ENCODE measurements at places on chromosomes 13 and 19.
A peak's percentile ranks its signal among the peaks of the same experiment; 100 is the strongest.

DNA sequence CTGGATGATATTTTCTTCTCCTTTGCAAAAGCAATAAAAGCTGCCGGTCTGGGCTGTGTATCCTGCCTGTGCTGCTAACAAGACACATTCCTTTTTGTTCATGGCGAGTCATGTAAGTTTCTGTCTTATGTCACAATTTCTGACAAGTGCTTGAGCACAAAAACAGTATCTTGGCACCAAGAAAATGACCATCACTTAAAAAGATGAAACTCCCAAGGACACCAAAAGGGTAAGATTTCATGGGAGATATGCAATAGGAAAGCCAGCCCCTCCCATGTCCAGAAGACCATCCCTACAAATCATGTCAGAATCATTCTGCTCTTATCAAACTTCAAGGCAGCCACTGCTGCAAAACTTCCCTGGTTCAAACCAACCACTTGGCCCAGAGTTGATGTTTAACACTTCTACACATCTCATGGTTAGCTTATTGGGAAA lies 375.4 kb upstream of the ZNF507 start:
- no peak for DNase-seq

GRCh38 chr13:77009011-77009410 lies 17.1 kb downstream of the CLN5 start:
- no peak for DNase-seq

- DNase-seq: no peak
Measured at GRCh38 chr13:112892426-112893206, 76.4 kb upstream of the MCF2L start.

DNA sequence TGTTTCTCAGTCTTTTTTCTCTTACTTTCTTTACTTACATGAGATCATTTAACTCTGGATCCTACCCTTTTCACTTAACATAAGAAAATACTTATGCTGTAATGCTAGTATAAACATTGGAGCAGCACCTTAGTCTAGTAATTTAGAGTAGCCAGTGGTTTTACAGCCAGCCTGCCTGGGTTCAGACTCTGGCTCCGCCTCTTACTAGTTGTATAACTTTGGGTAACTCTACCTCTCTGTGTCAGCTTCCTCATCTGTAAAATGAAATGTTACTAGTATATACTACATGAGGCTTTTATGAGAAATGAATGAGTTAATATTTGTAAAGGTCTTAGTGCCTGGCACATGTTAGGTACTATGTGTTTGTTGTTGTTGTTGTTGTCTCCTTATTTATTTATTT lies 5.6 kb downstream of the CDADC1 start:
- no peak for DNase-seq

DNA sequence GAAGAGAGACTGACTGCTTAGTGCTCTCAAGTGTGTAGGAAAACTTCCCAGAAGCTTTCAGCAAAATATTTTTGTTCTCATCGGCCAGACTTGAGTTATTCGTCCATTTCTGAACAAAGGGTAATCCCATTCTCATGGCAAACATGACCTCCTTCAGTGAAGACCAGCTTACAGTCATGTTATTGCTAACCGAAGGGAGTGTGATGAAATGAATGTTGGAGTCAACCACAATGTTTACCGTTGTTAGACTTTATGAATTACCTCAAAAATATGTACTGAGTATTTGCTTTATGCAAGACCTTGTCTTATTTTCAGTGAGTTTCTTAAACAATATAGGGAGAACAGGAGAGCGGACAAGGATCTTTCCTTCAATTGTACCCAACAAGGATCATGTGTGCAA lies 228.6 kb downstream of the LMO7 start:
- DNase-seq: no peak

DNA sequence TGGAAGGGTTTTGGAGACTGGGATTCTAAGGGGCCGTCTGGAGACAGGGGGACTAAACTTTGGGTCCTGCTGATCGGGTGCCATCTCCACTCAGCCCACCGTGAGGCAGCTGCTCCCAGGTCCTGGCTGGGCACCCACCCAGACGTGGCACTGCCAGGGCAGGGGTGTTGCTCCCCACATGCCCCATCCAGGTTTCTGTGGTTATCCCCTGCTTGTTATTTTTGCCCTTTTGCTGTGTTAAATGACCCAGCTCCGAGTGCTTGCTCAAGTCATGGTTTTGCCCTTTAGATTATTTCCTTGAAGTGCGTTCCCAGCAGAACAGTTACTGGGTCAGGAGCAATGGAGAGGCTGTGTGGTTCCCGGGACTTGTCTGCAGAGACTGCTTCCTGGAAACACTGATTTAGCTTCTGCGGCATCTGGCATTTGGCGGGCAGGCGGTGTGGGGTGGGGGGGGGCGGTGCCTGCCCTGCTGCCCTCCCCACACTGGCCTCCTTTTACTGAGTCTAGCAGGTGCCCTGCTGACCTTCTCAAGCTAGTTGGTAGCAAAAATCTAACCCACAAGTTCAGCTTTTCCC lies 1.9 kb downstream of the RAB11B start:
- peak; percentile 25 for DNase-seq

DNA sequence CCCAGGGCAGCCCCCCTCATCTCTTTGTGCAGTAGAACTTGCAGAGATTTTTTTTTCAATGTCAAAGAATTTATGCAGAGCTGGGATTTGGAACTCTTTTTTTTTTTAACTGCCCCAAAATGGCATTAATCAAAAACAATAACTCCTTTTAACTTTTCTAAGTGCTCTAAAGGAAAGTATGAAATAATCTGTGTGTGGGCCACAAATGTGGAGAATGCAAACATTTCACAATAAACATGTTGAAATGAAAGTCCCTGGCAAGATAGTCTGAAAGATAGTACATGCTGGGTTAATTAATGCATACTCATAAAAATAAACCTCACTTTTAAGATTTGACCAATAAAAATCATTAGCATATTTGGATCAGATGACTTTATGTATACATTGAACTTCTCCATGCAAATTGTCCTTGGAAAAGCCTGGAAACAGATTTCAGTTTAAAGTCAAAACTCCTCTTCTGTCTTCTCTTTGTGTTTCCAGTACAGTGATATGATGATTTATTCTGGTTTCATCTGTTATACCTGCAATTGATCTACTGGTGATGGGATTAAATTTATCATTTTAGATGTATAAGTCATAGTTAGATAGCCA lies 30.5 kb upstream of the ZNF536 start:
- no peak for DNase-seq

GRCh38 chr19:18588611-18589379 lies at the start of gene REX1BD:
Gene REX1BD, plus strand, starts transcription at chr19:18588798. Its CDS starts 4 bp downstream, at chr19:18588802.
- DNase-seq: peak; percentile 91

- DNase-seq: no peak
Measured at GRCh38 chr13:25632166-25632888, 260.6 kb downstream of the ATP8A2 start.

GRCh38 chr19:33281296-33281926 lies 20.9 kb downstream of the CEBPA start:
- no peak for DNase-seq

GRCh38 chr13:32032759-32033158 lies 1.2 kb downstream of the FRY start:
- DNase-seq: no peak

DNA sequence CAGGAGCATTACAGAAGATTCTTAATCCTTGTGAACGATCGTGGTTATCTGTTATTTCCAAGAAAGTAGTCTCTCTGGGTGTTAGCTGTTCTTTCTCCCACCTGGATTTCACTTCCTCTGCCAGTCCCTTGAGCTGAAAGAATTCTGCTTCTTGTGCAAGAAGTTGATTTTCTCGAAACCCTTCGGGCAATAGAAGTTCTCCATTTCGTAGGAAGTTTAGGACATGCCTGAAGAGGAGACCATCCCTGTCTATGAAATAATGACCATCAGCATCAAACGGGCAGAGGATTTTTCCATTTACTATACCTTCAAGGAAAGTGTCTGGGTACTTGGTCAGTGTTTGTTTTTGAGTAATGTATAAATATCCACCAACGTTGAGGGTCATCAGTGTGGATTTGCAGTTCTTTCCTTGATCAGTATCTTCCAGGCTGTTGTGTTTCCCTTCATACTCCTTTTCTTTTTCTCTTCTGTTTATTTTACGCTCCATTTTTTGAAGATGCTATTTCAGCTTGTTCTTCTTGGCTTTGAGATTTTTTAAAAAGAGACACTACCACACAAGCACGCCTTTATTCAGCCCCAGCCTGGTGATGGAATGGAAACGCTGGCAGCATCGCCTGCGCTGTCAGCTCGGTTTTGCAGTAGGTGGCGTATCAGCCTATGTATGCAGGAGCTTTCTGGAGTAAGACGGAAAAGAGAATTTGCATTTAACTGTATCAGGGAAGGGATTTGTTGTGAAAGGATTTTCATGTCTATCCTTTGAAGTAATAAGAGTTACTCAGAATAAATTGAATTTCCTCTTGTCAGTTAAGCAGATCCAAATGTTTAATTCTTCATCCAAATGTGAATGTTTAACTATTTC lies 6.5 kb downstream of the KCTD4 start:
- peak; percentile 73 for DNase-seq

- no peak for DNase-seq
Measured at GRCh38 chr13:105608104-105608503, 927.4 kb downstream of the EFNB2 start.

DNA sequence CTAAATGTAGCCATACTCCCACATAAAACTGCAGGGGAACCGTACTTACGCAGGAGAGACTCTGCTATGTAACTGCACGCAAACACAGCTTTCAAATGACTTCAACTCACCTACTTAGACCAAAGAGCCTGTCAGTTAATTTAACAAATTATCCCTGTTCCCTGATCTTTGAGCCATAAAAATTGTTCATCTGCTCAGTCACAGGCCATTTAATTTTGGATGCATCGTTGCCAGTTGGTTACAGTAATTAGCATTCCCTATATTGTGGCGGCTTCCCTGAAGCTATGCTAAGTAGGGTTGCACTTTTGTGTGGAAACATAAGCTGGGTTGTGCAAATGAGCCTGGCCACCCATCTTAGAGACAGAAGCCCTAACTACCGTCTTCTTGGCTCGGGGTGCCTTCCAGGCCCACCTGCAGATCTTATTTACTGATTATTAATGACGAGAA lies 21.2 kb upstream of the OBI1 start:
- DNase-seq: no peak

GRCh38 chr19:19866611-19867248 lies 1.0 kb downstream of the ZNF253 start:
- DNase-seq: peak; percentile 45

DNA sequence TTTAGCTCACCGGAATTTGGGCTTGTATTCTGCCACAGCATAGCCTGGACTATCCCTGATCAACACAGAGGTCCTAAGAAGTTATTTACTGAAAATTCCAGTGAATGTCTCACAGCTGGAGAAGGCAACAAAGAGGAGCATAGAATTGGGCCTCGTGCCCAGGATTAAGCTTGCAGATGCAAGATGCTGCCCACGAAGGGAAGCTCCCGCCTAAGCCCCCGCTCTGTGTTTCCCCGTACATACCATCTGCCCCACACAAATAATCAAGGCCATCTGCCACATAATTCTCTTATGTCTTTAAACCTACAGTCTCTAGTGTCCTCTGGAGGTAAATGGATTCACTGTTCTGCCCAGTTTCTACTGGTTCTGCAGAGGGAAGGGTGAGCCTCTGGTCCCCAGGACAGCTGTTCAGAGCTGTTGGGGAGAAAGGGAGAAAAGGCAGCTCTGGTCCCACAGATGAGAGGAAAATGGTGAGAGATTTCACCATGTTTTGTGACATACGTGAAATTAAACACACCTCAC lies 7.4 kb upstream of the TPP2 start:
- DNase-seq: peak; percentile 80

- no peak for DNase-seq
Measured at GRCh38 chr13:41384749-41385503, 72.4 kb upstream of the RGCC start.

- DNase-seq: no peak
Measured at GRCh38 chr19:50492303-50493052, 15.8 kb upstream of the GARIN5A start.

DNA sequence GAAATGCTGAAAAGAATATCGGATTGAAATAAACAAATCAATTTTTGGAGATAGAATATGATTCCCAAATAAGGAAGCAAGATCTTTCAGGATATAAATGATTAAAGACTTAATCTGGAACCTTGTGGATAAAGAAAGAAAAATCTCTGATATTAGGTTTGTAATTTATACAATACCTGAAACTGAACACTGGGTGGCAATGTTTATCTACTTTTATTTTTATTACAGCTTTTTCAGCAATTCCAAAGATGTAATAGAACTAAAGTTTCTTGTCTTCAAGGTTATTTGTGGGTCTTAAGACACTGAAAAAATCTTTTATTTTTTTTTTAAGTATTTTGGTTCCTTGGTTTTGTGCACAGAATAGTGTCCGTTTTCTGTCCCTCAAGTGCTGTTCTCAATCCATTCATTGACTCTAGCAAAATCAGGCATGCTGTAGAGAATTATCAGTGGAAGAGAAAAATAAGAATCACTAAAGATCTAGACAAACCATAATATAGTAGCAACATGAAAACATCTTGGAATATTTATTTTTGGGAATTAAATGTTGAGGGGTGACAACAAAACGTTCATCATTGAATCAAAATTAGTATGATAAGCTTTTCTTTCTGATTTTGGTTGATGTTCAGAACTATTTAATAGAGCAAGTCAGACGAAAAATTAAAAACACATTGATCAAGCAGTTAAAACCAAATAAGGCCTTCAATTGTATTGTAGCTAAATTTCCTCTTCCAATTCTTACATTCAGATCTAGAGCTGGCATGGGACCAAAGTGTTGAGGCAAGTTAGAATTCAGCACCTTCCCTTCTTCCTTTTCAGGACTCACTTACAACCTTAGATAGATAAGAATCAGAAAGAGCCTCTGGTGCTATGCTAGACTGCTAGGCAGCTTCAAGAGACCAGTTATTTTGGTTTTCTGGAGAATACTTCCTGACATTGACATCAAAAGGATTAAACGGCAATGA lies 704.4 kb upstream of the PCDH20 start:
- DNase-seq: no peak

DNA sequence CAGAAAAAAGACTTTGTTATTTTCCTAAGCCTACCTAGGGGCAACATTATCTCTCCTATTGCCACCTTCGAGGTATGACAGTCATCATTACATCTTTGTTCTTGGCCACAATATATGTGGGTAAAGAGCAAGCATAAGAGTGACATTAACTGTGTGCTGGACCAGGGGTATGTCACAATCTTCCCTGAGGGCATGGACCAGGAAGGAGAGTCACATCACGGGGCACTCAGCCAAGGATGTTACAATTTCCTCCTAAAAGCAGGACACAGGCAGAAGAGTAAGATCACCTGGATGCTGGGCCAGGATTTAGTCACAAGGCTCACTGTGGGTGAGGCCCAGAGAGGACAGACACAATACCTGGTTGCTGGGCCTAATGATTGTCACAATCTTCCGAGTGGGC lies 53.0 kb upstream of the ZNF728 start:
- no peak for DNase-seq

- DNase-seq: no peak
Measured at GRCh38 chr13:101303521-101303920, 112.8 kb downstream of the NALCN start.

DNA sequence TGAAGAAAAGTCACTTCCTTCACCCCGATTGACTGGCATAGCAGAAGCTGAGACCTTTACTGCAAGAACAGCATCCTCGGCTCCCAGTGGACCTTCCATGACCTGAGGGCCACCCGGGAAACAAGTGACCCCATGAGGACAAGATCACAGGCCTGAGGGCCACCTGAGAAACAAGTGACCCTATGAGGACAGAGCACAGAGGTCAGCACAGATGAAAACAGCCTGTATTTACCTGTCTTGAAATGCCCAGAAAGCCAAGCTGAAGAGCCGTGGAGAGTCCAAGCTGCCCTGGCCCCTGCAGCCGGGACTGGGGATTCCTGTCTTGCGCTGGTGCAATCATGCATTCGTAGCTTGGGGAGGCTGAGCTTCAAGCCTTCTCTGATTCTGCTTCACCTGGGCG lies 114.2 kb upstream of the SPACA7 start:
- DNase-seq: no peak
